Esophagus muscularis mucosa (tissue), 4 donors: ENCODE measurements at places on chromosomes 4 and X. TPM values are rescaled to one million over a fixed set of nuclear protein-coding genes. Genes with fewer than 3 reads are reported as not detected.

The FOXR2 gene
- not detected for total RNA-seq

The TRO gene
- 3.8 TPM for total RNA-seq

The NCAPG gene
- total RNA-seq, result 0.98 TPM

The KLHL13 gene
- 12.3 TPM for total RNA-seq

The CLCN4 gene
- total RNA-seq, result 1.6 TPM

The ABLIM2 gene
- total RNA-seq, result 8.0 TPM

The BMP3 gene
- total RNA-seq, result 19.9 TPM

The SLAIN2 gene
- total RNA-seq, result 136 TPM

The C1GALT1C1 gene
- total RNA-seq, result 20.3 TPM

The SASH3 gene
- 8.3 TPM for total RNA-seq

The PPP2R2C gene
- total RNA-seq, result 0.50 TPM

The RBM47 gene
- 14.6 TPM for total RNA-seq

The EVC2 gene
- total RNA-seq, result 10.2 TPM
